ENCODE measurements at places on chromosomes 13 and 19.

DNA sequence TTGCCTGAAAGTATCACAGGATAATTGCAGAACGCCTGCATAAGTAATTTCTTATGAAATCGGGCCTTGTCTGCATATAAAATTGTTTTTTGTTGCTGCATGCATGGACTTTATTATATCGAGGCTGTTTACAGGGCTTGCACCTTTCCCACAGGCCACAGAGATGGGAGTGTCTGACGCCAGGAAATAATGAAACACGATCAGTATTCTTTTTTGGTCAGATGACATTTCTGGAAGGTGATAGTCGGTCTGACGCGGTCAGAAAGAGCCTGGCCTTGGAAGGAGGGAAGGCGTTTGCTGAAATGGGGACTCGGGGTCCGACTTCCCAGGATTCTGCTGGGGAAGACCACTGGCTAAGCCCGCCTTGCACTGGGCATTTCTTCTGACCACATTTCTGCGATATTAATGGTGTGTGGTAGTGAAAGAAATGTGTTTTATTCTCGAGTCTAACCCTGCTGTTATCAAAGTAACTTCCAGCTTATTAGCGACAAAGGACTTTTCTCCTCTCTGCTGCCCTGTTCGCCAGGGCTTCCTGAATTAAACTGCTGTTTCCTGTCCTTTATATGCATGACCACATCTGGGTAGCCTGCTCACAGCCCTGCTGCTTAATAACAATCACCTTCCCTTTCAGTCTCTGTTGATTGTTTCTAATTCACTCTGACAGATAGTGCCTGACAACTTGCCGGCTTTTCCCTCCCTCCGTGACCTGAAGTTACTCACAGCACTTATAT, 11.6 kb upstream of the ZNF536 start:
- no peak for DNase-seq

- DNase-seq: no peak
These were observed 28.3 kb downstream of the LYL1 start for GRCh38 chr19:13074378-13074777.

DNA sequence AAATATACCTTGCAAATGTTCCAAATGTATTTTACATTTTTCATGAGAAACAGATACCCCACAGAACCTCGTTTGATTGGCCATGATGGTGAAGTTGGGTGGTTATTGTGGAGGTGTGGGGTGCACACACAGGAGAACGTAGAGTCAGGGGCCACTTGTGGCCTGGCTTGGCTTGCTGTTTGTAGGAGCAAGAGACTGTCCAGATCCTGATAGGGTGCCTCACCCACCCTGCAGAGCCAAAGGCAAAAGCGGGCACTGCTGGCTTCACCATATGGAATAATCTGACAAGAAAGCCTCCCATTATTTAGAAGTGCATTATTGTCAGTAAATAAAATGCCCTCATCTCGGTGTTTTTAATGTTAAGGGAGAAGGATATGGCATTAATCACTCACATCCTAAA, 330.2 kb downstream of the TEX29 start:
- no peak for DNase-seq

- no peak for DNase-seq
These were observed 114.6 kb downstream of the KDM4B start for GRCh38 chr19:5083547-5083965.

GRCh38 chr13:61766667-61767058, 351.0 kb upstream of the PCDH20 start:
- no peak for DNase-seq

DNA sequence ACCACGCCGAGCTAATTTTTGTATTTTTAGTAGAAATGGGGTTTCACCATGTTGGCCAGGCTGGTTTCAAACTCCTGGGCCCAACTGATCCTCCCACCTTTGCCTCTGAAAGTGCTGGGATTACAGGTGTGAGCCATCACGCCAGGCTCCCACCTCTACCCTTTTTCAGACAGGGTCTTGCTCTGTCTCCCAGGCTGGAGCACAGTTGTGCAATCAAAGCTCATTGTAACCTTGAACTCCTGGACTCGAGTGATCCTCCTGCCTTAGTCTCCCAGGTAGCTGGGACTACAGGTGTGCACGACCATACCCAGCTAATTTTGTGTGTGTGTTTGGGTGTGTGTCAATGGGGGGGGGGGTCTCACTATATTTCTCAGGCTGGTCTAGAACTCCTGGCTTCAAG, 1.7 kb downstream of the RASGRP4 start:
- DNase-seq: no peak

DNA sequence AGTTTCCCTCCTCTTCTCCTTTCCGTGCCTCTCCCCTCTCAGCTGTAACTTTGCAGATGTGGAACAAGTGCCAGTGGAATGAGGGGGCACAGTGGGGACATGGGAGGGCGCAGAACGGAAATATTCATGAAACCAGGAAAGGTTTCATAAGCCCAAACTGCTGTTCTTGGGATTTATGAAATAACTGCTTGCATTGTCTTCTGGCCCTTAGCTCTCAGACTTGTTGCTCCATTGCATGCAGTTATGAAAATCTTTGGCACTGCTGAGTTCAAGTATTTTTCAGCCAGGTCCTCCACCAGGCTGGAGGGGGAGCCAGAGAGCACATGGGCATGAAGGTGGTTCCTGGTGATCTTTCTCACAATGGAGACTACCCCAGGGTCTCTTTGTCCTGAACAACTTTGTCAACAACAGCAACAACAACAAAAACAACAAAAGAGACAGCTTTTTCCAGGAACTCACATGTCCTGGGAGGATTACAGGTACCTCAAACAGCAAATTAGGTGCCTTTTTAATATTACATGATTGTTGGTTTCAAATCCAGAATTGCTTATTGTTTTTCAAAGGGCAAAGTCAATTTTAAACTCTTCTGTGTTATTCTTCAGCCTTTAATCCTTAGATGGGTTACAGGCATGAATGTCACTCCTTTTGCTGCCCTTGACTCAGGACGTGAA, 1.5 kb downstream of the RGCC start:
- peak; percentile 27 for DNase-seq

DNA sequence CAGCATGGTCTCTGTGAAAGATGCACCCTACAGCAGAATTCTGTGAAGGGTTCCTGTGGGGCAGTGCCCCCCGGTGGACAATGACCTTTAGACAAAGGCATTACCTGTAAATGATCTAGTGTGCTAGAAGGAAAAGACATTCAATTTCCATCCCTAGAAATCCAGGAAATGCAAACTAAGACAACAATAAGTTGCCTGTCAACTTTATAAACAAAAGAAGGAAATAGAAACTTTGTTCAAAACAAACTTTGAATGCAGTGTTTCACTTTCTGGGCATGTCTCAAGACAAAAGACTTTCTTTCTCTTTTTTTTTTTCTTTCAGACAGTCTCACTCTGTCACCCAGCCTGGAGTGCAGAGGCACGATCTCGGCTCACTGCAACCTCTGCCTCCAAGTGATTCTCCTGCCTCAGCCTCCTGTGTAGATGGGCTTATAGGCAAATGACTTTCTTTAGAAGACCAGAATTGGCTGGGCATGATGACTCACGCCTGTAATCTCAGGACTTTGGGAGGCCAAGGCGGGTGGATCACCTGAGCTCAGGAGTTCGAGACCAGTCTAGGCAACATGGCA, 15.5 kb downstream of the TEX101 start:
- no peak for DNase-seq

- DNase-seq: peak; percentile 92
These were observed 9.1 kb downstream of the AP2S1 start for GRCh38 chr19:46841458-46842083.

DNA sequence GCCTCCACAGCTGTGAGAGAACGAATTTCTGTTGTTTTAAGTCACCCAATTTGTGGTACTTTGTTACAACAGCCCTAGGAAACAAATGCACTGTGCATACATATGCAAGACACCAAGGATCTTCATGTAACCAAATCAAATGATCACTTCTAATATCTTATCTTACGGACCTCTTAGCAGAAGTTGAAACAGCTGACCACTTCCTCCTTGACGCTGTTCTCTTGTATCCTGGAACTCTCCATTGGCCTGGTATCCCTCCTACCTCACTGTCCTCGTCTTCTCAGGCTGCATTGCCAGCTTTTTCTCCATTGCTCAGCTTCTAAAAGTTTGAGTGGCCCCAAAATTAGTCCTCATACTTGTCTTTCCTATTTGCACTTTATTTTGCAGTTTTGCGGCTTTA, 200.4 kb downstream of the DLEU7 start:
- no peak for DNase-seq

GRCh38 chr19:11995174-11995573, 30.3 kb downstream of the ZNF763 start:
- DNase-seq: peak; percentile 56

DNA sequence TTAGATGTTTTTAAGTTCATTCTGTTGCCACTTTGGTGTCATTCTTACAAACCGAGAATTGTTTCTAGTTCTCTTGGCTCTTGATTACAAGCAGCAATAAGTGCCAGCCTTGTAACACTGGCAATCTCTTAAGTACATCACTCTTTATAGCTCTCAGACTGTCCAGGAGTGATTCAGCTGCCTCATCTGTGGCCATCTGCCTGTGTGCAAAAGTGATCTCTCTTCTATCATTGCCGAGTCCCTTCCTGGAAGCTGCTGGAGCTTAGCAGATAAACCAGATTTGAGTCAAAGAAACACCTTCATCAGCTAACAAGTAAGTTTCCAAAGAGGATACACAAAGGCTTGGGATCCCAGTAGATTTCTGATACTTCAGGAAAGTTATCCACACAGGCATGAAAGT, 23.2 kb downstream of the STOML3 start:
- no peak for DNase-seq

DNA sequence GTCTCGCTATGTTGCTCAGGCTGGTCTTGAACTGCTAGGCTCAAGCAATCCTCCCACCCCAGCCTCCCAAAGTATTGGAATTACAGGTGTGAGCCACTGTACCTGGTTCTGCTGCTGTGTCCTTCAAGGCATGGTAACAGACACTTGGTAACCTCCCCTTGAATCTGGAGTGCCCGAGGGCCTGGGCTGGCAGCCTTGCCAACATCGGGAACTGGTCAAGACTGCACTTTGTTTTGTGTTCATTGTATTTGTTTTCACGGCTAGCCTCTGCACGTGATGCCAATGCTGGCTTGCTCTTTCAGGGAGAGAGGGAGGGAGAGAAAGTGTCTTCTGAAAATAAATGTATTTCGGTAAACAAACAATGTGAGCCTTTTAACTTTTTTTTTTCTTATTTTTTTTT, 12.0 kb downstream of the CERS4 start:
- DNase-seq: no peak

DNA sequence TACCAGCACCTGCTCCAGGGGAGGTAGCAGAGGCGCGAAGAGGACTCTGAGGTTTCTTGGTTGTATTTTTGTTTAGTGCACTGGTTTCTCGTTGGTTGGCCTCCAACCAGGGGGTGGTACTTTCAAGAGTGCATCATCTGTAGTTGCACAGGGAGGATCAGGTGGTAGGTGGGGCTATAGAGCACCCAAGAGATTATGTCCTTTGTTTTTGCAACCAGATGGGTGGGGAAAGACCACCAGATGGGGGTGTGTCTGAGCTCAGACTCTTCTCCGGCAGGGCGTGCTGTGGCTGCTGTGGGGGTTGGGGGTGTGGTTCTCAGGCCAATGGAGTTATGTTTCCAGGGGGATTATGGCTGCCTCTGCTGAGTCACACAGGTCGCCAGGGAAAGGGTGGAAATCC, 254.4 kb upstream of the KLF12 start:
- no peak for DNase-seq

- no peak for DNase-seq
These were observed 15.9 kb downstream of the PGLS start for GRCh38 chr19:17527326-17527725.

DNA sequence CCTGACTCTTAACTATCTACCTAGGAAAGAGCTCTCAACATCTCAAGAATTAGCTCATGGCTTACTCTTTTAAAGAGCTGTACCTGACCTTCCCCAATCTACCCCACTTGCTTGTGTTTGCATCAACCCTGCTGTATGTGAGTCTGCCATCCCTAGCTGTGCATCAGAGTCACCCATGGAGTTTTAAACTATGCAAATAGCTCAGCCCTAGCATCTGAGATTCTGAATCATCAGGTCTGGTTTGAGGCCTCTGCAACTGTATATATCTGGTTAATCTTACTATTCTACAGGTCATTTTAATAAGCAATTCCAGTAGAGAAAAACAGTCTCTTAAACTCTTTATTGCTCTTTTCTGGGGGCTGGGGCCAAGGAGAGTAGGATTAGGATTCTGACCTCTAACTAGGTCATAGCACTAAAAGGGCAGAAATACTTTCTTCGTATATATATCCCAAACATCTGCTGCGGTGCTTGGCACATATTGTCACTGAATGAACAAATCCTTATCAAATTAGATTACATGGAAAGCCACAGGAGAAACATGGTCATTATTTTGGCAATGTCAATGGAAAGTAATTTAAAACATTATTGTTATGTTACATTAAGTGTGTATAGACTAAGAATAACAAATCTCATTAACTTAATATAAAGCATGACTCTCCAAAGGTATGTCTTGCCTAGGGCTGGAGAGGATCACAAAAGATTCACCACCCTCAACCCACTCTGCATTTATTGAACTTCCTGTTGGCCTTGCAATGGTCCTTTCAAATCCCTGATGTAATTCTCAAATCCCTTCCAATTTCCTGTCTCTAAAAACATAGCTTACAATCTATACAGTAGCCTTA, 232.2 kb downstream of the DACH1 start:
- no peak for DNase-seq

- peak; percentile 79 for DNase-seq
These were observed 142.7 kb downstream of the SUCLA2 start for GRCh38 chr13:47858042-47859025.

DNA sequence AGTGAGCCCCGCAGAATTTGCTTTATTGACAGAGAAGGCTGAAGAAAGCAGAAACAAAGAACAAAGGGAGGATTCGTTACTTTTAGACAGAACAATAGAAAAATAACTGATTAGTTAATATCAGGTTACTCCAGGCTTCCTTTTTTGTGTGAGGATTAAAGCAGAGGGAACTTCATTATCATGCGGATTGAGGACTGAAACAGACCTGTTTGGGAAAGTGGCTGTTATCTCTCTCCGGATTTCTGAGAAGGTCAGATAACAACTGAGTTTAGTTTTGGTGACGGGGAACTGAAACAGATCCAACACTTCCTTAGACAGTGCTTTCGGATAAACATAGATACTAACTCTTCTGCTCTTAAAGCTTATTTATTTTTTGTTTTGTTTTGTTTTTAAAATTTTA, 246.4 kb upstream of the ZNF507 start:
- DNase-seq: no peak

GRCh38 chr13:44294876-44295275, 78.7 kb upstream of the SERP2 start:
- DNase-seq: no peak

- DNase-seq: peak; percentile 29
These were observed 38.6 kb downstream of the ZNF823 start for GRCh38 chr19:11699931-11700794.

DNA sequence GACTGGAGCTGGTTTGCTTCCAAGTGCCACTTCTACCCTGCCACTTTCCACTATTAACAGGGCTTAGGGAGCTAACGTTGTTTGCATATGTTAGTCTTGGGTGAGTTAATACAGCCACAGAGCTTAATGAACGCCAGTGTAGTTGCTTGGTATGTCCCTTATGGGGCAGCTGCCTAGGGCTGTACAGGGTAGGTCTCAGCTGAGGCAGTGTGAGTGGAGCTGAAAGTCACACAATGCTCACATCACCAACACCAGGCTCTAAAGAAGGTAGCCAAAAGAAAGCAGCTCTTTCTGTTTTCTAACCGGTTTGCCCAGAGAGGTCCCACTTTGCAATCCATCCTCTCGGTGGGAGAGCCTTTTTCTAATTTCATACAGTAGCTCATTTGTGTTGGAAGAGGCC, 186.2 kb downstream of the RGCC start:
- no peak for DNase-seq

All from fibroblast of skin of right biceps (primary cell).